GM13977 (cell line): ENCODE measurements at places on chromosomes 6 and 20.

GRCh38 chr6:95093154-95093553, 484.2 kb upstream of the MANEA start:
- DNase-seq, result no peak

DNA sequence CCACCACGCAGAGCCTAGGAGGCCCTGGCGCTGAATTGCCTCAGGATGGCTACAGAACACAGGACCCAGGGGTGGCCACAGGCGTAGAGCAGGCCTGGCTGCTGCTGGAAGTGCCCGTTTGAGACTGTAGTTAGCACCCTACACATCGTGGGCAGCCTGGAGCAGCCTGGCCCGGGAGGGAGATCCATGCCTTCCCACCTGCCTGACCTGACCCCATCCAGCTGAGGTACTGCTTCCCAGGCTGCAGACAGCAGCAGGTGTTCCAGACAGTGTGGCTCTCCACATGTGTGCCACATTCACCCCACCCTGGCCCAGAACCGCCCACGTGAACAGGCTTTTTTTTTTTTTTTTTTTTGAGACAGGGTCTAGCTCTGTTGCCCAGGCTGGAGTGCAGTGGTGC, 20.9 kb upstream of the MAP1LC3A start:
- DNase-seq, result no peak

DNA sequence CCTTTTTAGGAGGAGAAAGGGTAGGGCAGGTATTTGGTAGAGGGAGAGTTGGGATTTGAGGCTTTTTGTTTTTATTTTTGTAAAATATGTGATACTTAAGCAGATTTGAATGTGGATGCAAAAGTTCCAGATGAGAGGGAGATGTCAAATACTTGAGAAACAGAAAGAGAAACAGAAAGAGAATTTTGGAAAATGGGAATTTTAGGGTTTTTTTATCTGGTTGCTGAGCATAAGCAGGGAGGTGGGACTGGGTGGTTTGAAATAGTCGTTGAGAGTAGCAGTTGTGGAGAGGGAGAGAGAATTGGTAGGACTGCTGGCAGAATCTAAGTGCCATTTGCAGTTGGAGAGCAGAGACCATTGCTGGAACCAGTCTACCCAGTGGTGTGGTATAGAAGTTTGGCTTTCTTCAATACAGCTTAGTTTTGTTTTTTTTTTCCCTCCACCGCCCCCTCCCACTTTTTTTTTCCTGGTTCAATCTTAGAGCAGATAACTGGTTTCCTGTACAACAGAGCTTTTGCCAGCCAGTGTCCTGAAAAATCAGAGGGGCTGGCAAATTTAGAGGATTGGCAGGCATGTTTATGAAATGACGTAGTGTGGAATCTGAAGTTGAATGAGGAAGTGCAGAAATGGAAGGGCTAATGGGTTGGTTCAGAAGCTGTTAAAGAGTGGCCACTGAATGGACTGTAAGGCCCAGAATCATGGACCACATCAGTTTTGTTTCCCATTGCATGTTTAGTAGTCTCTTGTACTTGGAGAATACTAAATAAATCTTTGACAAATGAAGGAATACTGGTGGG, 68.7 kb downstream of the ATRN start:
- DNase-seq, result no peak

DNA sequence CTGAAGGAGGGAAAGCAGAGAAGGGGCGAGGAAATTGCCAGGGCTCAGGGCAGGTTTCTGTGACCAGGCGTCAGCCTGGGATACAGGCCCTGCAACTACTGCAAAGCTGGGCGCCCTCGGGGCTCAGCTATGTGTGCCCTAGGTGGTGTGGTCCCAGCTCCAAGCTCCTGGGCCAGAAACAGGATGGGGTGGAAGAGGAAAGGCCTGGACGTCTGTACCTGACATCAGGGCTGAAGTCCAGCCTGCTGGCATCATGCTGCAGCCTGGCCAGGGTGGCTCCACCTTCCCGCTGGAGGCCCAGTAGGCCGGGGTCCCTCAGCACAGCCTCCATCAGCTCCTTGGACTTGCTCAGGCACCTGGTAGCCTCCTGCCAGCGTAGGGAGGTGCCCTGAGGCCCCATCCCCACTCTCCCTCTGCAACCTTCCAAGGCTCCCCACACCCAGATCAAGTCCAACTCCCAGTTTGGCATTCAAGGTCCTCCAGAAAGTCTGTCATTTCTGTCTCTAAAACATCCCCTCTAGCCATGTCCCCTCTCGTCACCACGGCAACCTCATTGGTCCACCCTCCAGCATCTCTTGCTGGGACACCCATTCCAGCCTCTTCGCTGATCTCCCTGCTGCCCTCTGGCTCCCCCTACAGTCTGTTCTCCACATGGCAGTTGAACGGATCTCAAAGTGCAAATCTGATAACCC, 38.2 kb downstream of the KIAA1755 start:
- peak; percentile 85 for DNase-seq

GRCh38 chr6:53651205-53651763, 14.3 kb downstream of the KLHL31 start:
- peak; percentile 44 for DNase-seq

DNA sequence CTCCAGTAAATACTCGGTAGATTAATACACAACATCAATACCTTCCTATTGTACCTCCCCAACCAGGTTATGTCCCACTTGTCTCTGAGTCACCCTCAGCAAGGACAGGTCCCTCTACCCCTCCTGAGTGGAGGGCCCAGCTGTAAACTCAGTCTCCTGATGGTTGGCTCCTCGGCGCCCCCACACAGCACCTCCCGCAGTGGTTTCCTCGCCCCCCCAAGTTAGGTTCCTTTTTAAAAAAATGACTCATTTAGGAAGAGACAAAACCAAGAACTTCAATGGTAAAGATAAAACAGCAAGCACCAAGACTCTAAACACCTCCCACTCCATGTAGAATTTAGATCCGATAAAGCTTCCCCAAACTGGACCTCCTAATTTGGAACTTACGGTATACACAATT, 83.5 kb downstream of the TRERF1 start:
- DNase-seq, result peak; percentile 57

- DNase-seq, result no peak
Measured at GRCh38 chr20:15267935-15268334, 930.5 kb upstream of the FLRT3 start.

GRCh38 chr20:49281913-49282467, 4.1 kb upstream of the ZNFX1 start:
- DNase-seq, result no peak

DNA sequence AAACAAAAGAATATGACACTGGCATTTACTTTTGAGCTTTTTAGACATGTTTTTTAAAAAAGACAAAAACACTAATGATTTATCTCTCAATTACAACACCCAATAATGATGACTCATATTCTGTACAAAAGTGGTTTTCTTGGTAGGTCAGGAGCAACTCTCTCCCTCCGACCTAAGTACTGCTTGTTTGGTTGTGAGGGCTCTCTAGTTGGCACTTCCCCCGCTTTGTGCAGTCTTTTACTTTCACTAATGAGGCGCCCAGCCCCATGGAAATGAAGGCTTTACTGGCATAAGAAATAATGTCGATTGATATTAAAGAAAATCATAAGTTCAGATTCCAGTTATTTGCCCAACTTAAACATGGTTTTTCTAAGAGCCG, 1.3 kb downstream of the KPNA5 start:
- peak; percentile 43 for DNase-seq

GRCh38 chr6:132257561-132257960, 143.7 kb downstream of the MOXD1 start:
- no peak for DNase-seq

- no peak for DNase-seq
Measured at GRCh38 chr6:29332676-29333075, 31.2 kb downstream of the OR14J1 start.

GRCh38 chr20:33793011-33793931, 17.9 kb upstream of the CHMP4B start:
- DNase-seq, result peak; percentile 43

- DNase-seq, result no peak
Measured at GRCh38 chr20:14751191-14751590, 413.8 kb upstream of the FLRT3 start.
